Activated CD8-positive, alpha-beta memory T cell treated with anti-CD3 and anti-CD28 coated beads for 1 hour (primary cell): ENCODE measurements at places on chromosomes 13 and 19.

DNA sequence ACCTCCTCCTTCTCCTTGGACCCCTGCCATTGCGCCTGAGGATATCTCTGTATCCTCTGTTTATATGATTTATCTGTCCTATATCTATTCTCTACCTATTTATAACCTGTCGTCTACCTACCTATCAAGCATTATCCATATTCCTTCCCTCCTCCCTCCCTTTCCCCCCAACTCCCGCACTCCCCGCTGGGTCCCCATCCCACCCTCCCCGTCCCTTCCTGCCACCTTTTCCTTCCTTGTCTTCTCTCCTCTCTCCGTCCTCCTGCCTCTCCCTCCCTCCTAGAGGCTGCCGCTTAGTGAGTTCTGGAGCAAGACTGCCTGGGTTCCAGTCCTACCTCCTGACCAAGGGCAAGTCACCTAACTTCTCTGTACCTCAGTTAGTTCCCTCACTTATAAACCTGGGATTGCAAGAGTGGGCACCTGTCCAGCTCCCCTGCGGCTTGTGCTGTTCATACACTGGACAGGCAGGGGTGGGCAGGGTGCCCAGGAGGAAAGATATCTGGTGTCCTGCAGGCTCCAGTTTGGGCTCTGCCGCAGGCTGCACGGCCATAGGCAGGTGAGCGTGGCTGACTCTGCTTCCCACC is 16.1 kb downstream of the TTYH1 start:
- no peak for DNase-seq

GRCh38 chr13:86562866-86563265 is 763.6 kb upstream of the SLITRK6 start:
- DNase-seq: no peak

DNA sequence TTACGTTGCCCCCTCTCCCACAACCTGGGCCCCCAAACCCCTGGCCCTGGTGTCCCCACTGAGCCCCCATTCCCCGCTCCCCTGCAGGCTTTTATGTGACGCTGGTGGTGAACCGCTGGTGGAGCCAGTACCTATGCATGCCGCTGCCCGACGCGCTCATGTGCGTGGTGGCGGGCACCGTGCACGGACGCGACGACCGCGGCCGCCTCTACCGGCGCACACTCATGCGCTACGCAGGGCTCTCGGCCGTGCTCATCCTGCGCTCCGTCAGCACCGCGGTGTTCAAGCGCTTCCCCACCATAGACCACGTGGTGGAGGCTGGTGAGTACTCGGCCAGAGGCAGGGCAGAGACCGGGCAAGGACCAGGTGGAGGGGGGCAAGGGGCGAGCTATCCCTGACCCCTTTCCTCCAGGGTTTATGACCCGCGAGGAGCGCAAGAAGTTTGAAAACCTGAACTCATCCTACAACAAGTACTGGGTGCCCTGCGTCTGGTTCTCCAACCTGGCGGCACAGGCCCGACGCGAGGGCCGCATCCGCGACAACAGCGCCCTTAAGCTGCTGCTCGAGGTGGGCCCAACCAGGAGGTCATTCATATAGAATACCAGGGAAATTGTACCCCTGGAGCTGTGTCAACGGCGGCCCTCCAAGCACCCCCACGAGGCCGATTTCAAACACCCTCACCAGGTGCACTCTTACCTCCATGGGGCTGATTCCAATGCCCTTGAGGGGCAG is 3.0 kb downstream of the BEST2 start:
- DNase-seq: no peak

DNA sequence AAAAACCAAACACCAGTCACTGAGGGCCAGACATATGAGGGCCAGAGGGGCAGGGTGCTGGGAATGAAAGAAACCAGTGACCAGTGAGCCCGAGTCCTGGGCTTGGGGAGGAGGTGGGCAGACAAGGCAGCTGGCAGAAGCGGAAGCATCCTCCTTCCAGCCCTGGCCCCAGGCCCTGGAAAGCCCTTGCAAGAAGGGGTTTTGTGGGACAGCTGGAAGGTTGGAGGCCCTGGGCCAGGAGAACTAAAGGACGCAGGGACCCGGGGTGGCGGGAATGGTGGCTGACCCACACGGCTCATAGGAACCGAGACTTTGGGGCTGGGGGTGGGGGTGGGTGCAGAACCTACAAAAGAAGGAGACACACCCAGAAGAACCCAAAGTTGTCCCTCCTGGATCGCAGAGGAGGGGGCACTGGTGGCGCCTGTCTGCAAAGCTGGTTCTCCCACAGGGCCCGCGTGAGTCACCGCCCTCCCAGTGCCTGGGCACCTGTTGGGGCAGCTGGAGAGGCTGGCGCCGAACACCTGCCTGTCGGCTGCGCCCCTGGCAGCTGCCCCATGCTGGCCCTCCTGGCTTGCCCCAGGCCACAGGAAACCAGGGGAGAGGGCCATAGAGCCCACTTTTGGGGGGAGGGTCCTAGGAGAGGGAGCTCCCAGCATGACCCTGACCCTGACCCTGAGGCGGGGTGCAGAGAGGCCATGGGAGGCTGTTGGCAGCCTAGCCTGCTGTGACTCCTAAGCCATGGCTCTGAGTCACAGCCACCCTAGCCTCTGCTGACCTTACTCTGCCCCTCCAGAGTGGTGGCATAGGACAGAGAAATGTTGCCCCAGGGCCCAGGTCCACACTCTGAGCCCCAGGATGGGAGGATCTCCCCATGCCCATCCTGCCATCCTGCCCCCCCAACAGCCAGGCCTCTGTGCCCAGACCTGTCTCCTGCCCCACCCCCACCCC is 802 bp downstream of the DMPK start:
- no peak for DNase-seq

DNA sequence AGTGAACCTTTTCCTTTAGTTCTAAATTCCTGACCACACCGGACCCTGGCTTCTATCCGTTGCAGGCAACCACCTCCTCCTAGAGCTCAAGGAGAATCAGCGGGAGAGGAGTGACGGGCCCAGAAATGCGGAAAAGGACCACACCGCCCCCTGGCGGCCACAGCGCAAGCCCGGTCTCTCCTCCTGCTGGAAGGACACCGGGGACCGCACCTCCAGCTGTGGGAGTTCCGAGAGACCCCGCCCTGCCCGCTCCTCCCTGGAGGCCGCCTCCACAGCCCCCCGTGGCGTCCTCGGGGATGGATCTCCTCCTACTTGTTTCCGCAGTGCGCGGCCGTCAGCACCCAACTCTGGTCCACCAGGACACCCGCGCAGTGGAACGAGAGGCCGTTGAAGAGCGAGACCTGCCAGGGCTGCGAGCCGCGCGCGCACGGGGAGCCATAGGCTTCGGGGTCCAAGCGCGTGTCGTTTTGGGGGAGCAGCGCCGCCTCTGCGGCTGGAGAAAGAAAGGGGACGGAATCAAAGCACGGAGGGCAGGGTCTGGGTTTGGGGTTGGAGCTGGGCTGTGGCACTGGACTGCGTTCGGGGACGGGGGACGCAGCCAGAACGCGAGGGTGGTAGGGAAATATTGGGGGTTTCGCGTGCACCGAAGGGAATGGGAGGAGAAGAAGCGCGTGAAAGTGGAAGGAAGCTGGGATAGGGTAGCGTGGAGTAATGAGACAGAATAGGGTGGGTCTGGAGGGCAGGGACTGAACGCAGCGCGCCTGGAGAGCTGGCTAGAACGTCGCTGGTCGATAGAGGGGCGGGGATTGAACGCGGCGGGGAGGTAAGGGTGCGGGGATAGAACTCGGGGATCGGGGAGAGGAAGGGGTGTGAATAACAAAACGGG is 2.5 kb downstream of the KLK10 start:
- DNase-seq: no peak

GRCh38 chr19:2494447-2495129 is 18.7 kb downstream of the GADD45B start:
- peak; percentile 52 for DNase-seq

DNA sequence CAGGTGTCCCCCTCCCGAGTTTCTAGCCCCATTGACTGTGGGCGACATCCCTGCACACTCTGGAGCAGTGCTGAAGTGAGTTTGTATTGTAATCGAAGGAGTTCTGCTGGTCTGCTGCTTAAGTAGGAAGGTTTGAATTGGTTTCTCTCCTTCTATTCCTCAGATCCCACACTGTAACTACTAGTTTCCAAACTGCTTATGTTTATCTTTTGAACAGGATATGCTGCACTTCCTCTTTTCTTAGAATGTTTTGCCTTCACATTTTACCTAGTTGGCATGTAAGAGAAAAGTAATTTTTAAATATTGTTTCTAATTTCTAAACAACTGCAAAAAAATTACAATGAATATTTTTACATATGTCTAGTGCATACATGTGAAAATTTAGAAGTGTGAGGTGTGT is 511.8 kb downstream of the KLF12 start:
- DNase-seq: no peak

DNA sequence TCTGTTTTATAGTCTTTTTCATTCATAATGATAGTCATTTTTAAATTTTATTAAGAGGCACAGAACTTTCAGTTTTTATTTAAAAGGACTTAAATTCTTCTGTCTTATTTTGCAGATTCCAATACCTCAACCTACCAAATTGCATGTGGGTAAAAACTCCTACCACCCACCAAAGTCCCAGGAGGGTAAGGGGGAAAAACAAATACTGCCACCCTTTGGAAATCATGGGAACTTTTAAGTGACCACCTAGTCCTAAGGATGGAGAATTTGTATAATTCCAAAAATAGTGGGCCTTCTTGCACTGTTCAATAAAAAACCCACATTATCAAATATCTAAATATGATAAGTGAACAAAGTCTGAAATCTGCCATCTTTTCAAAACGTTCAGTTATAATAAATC is 9.7 kb downstream of the SUPT20H start:
- no peak for DNase-seq

- no peak for DNase-seq
Observed at GRCh38 chr13:45132369-45133064, 12.2 kb downstream of the GTF2F2 start.

DNA sequence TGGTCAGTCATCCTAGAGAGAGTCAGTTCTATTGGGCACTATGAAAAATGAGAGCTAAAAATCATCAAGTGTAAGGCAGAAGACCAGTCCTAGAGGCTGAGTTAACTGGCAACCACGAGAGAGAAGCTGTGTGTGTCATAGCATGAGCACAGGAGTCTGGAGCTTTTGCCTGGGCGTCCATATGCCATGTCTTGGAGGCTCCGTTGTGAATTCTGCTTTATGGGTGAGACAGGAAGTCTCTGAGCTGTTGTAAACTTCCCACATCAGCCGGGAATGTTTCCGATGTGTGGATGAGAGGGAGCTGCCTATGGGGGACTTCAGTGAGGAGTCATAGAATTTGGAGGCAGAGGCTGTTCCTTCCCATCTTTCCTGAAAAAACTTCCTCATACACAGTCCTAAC is 120.0 kb downstream of the ITGBL1 start:
- DNase-seq: no peak
